ENCODE measurements at places on chromosomes 11 and 22.
A peak's percentile ranks its signal among the peaks of the same experiment; 100 is the strongest.

- no peak for DNase-seq
These were observed 1539.4 kb upstream of the TENM4 start for GRCh38 chr11:80980227-80980626.

DNA sequence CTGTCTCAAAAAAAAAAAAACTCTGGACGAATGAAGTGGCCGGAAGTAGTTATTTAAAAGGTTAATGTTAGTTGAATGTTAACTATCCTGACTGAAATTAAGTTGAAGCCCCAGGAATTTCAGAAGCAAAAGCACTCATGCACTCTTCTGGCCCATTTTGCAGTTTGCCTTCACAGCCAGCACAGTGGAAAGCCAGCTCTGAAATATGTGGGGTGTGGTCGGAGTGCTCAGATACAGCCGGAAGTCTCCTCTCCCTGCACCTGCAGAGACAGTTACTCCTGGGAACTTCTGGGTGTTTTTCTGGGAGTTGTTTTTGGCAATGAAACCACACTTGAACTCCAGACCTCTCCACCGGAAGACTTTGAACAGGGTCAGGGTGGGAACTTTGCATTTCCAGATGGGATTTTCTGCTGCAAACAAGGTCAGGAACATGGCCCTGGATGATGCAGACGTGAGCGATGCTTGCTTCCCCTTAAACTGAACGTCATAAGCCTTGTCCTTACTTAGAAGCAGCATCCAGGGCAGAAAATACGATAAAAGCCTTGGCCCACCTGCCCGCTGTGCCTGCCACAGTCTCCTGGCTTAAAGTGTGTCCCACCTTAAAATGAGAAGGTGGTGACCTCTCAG, 21.5 kb upstream of the CABP2 start:
- DNase-seq: no peak

DNA sequence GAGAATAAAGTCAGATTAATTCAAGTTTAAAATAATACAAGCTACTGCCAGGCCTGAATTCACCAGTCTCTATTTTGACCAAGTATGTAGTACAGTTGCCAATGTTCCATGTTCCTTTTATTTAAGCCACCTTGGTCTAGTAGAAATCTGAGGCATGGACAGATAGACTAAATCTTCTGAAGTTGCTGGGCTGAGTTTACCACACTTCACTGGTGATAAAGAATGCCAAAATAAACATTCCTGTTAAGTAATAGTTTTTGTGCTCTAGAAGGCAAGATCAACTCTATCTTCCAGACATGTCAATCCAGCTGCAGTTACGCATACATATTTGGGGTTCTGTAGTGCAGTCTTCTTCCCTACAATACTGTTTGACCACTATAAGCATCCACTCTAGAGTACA, 83.9 kb upstream of the C11orf87 start:
- DNase-seq: no peak

- DNase-seq: no peak
These were observed 117.2 kb upstream of the NTM start for GRCh38 chr11:131253142-131253655.

GRCh38 chr11:39541945-39542351, 1917.5 kb downstream of the LRRC4C start:
- DNase-seq: no peak

- DNase-seq: no peak
These were observed 91.8 kb upstream of the RAB1B start for GRCh38 chr11:66176650-66177049.

- DNase-seq: no peak
These were observed 4.1 kb upstream of the SEPTIN5 start for GRCh38 chr22:19710020-19710768.

DNA sequence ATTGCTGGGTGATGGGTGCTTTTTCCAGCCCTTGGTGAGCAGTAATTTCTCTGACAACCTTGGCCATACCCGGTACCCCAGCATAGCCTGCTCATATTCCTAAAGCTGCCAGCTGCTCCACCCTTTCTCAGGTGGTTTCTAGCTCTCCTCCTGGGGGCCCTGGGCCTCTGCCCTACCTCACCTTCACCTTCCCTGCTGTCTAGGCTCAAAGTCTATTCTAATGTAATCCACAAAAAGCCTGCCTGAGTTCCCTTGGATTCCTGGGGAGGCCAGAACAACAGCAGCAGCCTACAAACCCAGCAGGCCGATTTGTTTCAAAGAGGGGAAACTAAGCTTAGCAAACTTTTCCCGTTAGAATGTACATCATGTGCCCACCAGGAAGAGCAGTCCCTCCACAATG, 117.6 kb downstream of the DSCAML1 start:
- DNase-seq: no peak

- no peak for DNase-seq
These were observed 80.7 kb downstream of the FLI1 start for GRCh38 chr11:128774593-128774992.

DNA sequence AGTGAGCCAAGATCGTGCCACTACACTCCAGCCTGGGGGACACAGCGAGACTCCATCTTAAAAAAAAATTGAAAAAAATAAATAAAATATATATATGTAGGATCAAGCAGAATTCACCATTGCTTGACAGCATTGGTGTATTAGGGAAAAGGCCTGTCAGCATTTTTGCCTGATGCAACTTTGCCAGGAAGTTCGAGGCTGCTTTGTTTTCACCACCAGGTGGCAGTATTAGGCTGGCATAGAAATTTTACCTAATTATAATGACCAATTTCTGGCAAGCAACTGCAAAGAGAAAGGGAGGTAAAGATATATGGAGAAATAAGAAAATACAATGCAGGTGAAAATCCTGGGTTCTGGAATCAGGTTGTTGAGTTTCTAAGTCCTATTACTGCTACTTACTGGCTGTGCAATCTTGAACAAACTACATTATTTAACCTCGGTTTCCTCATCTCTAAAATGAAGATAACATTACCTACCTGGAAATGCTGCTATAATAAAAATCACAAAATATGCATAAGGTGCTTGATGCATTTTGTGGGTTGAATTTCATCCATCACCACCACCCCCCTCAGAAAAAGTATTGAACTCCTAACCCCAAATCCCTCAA, 24.7 kb downstream of the LAYN start:
- DNase-seq: peak; percentile 17

GRCh38 chr11:125072218-125072960, 9.3 kb downstream of the SLC37A2 start:
- no peak for DNase-seq

DNA sequence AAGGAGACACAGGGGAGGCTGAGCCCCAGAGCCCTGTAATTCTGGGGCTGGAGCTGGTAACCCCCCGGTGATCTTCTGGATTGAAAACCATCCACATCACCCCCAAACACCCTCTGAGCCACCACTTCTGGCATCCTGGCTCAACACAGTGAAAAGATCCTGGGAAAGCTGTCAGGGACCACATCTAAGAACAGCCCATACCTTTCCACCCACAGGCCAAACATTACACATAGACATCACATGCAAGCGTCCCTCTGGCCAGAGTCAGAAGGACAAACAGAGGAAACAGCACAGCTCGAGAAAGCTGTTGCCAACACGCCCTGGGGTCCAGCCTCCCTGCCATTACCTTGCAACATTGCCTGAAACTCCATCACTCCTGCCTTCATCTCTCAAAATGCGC, 469.5 kb downstream of the SOX6 start:
- DNase-seq: no peak

DNA sequence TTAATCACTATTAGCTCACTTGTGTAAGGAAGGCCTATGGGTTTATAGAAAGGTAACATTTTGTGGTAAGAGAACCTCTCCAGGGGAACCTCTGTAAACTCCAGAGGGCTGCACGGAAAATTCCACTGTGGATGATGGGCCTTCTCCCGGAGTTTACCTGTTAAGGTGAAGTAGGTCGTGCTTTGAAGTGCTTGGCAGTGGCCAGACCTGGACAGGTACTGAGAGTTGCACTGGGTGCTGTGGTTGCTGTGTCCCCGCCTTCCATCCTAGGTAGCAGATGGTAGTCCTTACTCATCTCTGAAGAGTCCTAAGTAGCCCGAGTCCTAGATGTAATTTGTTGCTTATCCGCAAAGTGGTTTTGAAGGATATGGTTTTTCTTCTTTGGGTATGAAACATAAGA, 133.4 kb downstream of the TEAD1 start:
- no peak for DNase-seq

- DNase-seq: no peak
These were observed 53.8 kb downstream of the COPB1 start for GRCh38 chr11:14445542-14446530.

GRCh38 chr11:62404901-62405300, 13.9 kb upstream of the SCGB1A1 start:
- no peak for DNase-seq

GRCh38 chr11:14454861-14455632, 44.6 kb downstream of the COPB1 start:
- no peak for DNase-seq

- no peak for DNase-seq
These were observed 861 bp upstream of the ZNRF3 start for GRCh38 chr22:28882545-28882877.

- no peak for DNase-seq
These were observed 275.5 kb downstream of the KIRREL3 start for GRCh38 chr11:126725043-126725442.

- no peak for DNase-seq
These were observed 16.2 kb upstream of the ST3GAL4 start for GRCh38 chr11:126339073-126339862.

All from NCI-H2081 treated with DMSO at 0.1 percent for 48 hours (cell line).